ENCODE measurements at places on chromosomes 7 and 10.

- no peak for DNase-seq
Measured at GRCh38 chr10:133336118-133336576, 549 bp downstream of the CALY start.

DNA sequence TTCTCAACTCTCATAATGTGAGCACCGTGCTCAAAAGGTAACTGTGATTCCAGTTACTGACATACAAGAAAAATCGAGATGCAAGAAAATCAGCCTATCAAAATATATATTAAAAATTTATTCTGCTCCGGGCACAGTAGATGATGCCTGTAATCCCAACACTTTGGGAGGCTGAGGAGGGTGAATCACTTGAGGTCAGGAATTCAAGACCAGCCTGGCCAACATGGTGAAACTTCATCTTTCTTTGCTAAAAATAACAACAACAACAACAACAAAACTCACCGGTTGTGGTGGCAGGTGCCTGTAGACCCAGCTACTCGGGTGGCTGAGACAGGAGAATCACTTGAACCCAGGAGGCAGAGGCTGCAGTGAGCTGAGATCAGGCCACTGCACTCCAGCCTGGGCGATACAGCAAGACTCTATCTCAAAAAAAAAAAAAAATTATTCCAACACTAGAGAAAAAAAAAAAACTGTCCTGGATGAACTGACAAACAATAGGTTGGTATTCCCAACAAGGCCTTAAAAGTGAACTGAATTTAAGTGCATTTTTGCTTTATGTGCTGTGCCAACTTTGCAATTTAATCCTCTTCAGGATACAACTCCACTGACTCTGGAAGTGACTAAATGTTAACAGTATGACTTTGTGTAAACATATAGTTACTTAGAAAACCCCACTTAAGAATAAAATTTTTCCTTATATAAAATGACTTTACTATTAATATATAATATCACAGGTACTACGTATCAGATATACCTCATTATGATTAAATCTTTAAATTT is 51.1 kb downstream of the JMJD1C start:
- no peak for DNase-seq

DNA sequence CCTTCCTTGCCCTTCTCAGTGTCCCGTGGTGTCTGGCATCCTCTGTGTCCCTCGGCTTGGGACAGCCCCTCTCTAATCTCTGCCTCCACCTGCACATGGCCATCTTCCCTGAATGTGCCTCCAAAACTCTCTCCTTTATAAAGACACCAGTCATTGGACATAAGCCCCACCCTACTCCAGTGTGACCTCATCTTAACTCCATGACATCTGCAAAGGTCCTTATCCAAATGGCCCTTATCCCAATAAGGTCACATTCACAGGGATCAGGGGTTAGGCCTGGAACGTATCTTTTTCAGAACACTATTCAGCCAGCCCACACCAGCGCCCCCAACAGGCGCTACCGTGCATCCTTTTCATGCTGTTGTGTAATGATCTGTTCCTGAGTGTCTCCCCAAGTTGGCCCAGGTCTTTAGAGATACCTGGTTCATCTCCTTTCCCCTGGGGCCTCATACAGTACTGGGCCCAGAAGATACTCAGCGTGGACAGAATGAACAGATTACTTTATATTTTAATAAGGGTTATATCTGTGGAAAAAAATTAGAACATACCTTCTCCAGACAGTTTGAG is 132.6 kb upstream of the ADAM12 start:
- DNase-seq: no peak

GRCh38 chr7:117347962-117348672 is 25.3 kb upstream of the WNT2 start:
- DNase-seq: no peak

DNA sequence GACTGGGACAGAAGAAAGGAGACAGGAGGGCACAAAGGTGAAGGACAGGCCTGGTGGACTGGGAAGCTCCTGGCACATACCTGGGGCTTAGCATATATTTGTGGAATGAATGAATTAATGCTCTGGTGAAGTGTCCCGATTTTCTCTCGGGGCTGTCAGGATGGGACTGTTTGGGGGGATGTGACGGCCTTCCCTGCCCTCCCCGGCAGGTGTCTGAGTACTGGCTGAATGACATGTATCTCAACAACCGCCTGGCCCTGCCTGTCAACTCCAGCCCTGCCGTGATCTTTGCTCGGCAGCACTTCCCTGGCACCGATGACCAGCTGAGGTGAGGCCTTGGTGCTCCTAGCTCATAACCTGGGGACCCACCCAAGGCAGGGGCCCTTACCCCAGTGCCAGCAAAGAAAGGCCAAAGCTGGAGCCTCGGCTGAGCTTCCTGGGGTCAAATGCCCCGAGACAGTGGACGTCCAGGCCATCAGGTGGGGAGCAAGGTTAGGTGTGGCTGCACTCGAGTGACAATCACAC is 6.5 kb downstream of the CHAT start:
- no peak for DNase-seq

DNA sequence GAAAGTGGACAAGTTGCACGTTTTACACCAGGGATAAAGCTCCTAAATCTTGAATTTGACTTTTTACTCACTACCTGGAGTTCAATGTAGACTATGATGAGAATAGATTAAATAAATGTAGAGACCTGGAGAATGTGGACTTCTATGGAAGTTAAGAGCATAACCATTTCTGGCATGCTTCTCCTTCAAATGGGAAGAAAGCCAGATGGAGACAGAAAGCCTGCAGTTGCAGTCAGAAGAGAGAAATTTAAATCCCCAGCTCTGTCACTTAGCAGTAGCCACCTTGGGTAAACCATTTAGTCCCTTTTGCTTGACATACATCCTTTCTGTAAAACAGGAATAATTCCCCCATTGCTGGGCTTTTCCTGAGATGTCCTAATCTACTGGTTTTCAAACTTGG is 355.3 kb upstream of the AUTS2 start:
- no peak for DNase-seq

- no peak for DNase-seq
Measured at GRCh38 chr7:8015100-8015745, 46.6 kb downstream of the GLCCI1 start.

All from activated CD4-positive, alpha-beta T cell treated with anti-CD3 and anti-CD28 coated beads, Interleukin-2, amount 50 U/mL, for 1 hour (primary cell).